Sigmoid colon (tissue), 7 donors: ENCODE measurements at places on chromosomes 11 and 22. TPM values are rescaled to one million over a fixed set of nuclear protein-coding genes. Genes with fewer than 3 reads are reported as not detected.

ADM2 gene
- 3.2 TPM for polyA plus RNA-seq

ART1 gene
- polyA plus RNA-seq = not detected

GGTLC2 gene
- polyA plus RNA-seq = not detected

PSMC3 gene
- polyA plus RNA-seq = 117 TPM

SLC36A4 gene
- polyA plus RNA-seq = 4.2 TPM

SYT12 gene
- under 0.01 TPM for polyA plus RNA-seq

TTC36 gene
- polyA plus RNA-seq = not detected

ADSL gene
- polyA plus RNA-seq = 34.0 TPM

DNA sequence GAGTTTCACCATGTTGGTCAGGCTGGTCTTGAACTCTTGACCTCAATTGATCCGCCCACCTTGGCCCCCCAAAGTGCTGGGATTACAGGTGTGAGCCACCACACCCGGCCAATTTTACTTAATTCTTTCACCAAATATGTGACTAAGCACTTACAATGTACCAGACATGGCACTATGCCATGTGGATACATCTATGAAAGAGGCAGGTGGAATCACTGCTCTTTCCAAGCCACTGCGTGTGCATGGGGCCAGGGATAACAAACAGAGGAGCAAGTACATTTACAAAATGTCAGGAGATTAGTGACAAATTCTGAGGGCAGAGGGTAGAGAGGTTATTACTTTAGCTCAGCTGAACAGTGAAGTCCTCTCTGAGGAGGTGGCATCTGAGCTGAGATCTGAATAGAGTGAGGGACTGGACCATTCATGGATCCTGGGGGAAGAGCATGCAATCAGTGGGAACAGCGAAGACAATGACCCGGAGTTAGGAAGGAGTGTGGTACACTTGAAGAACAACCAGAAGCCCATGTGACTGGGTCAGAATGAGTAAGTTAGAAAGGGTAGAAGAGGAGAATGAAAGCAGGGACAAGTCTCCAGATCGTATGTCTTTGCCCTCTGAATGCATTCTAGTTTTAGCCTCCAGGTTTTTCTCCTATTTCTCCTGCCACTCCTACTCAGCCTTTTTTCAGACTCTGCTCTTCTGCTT, 38.3 kb upstream of the GRAMD1B start:
- DNase-seq = no peak

GRCh38 chr11:125132596-125132995, 21.2 kb upstream of the TMEM218 start:
- DNase-seq = no peak

DNA sequence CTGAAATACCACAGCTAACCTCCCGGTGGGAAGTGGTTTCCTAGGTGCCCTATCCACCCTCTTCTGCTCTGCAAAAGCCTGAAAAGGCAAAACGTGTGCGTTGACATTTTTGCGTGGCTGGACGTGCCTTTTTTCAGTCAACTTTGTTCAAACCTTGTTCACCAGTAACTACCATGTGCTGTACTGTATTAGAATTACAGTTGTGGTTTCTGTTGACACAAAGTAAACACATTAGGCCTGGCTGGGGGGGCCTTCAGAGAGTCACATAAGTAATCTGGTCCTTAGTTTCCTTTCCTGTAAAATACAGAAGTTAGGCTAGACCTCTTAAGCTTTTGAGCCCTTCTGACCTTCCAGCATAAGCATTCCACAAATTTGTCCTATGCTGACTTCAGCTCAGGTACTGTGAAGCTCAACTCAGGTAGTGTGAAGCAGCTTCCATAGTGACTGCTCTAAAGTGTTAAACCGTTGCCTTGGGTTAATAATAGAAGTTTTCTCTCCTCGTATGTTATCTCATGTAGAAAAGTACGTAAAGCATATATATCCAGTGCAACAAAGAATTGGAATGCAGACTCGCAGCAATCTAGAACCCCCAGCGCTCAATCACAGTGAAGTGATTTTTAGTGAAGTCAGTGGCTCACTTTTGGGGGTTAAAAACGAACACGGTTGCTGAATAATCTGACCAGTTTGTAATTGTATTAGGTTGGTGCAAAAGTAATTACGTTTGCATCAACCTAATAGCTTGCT, 1.8 kb downstream of the EWSR1 start:
- no peak for DNase-seq

- DNase-seq = no peak
These were observed 369.4 kb downstream of the DDX10 start for GRCh38 chr11:109034339-109034696.

- no peak for DNase-seq
These were observed 56.0 kb downstream of the PACS1 start for GRCh38 chr11:66126064-66126463.

GRCh38 chr11:128765571-128766549, 72.0 kb downstream of the FLI1 start:
- DNase-seq = no peak

DNA sequence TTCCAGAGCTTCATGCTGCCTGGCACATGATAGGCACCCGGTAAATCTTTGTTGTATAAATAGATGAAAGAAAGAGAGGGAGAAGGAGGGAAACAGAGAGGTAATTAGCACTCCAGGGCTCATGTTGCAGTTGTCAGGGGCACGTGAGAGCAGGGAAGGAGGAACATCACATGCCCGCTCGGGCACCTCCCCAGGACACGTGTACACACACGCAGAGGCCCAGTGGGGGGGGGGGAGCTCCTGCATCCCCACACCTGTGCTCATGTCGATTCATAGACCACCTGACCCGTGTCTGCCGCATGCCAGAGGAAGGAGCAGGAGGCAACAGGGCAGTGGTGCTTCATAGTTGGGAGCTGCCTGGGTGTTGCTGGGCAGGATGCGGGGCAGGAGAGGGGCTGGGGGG, 37.1 kb upstream of the NNMT start:
- peak; percentile 87 for DNase-seq

GRCh38 chr22:30824096-30824495, 129.4 kb downstream of the OSBP2 start:
- DNase-seq = peak; percentile 14

GRCh38 chr22:22752556-22753477, 108.4 kb downstream of the GGTLC2 start:
- DNase-seq = no peak

GRCh38 chr11:26011474-26011873, 320.5 kb upstream of the ANO3 start:
- no peak for DNase-seq

DNA sequence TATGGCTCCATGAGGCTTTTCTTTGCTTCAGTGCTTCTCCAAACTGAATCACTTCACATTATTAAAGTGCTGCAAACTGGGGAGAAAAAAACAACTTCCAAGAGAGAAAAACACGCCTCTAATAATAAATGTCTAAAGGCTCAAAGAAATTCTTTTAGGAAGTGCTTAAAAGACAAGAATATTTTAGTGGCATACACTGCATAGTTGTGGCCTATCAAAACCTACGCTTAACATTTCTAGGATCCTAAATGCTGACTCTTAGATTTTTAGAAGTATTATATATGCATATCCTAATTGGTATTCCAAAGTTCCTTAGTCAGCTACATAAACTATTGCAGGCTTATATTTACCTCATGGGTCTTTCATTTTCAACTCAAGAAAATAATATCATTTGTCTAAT, 879.0 kb upstream of the CCDC90B start:
- DNase-seq = no peak

GRCh38 chr11:65066805-65067291, 8.5 kb upstream of the NAALADL1 start:
- DNase-seq = no peak

- peak; percentile 100 for DNase-seq
These were observed at the start of gene MRTFA for GRCh38 chr22:40636380-40637182. MRTFA (minus strand) TSS chr22:40636719.

DNA sequence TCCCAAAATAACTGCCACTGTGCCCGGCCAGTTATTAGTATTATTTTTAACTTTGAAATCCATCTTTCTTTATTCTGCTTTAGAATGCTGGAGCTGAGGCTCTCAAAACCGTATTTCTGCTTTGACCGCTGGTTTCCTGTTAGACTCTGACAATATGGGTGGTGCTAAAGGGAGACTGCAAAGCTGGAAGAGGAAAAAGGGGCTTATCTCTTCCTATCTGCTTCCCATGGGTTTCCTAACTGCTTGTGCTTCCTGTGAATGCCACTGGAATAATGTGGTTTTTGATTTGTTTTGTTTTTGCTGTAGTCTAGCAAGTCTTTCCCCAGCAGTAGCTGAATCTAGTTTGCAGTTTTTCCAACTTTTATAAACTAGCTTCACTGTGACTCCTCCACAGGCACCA, 43.6 kb downstream of the XRRA1 start:
- no peak for DNase-seq

DNA sequence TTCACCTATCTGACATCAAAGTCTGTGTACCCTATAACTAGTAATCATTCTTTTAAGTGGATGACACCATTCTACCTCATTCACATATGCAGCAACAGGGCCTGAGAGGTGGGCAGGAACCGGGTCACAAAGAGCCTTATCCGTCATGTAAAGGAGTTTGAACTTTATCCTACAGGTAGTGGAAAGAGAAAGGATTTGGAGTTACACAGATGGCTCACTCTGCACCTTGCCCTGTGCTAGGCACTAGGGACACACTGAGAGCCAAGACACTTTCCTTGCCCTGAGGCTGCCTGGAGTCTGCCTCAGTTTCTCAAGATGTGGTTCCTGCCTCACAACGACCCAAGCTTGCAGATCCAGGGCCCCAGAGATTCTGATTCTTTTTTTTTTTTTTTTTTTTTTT, 14.3 kb upstream of the ACER3 start:
- no peak for DNase-seq

DNA sequence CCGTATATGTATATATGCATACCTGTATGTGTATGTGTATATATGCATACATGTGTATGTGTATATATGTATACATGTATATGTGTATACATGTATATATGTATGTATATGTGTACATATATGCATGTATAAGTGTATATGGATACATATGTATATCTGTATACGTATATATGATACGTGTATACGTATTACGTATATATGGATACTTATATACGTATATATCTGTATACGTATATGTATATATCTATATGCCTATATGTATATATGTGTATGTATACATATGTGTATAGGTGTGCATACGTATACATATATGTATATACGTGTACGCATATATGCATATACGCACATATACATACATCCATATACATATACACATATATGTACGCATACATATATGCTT, 681.6 kb upstream of the ANO3 start:
- DNase-seq = no peak

DNA sequence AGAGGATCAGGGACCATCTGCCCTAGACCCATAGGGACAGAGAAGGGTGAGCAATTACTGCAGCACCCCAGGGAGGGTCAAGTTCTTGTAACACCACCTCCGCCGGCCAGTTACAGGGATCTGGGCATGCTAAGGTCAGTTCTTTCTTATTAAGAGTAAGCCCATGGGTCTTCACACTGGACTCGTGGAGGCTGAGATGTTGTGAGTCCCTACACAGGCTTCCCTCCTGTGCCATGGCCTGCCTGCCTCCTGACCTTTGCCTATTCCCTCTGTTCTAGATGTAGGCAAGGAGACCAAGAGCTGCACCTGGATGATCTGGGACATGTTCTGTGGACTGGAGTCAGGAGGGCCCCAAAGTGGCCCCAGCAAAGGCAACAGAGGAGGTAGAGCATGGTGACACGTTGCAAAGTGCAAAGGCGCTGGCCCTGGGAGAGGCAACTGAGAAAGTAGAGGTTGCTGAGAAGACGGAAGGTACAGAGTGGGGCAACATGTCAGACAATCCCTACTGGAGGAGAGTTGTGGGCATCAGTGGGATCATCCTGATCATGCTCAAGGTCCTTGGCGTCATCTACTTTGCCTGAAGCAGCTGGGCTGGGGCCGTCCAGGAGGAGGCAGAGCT, 16.3 kb upstream of the GNAZ start:
- no peak for DNase-seq

DNA sequence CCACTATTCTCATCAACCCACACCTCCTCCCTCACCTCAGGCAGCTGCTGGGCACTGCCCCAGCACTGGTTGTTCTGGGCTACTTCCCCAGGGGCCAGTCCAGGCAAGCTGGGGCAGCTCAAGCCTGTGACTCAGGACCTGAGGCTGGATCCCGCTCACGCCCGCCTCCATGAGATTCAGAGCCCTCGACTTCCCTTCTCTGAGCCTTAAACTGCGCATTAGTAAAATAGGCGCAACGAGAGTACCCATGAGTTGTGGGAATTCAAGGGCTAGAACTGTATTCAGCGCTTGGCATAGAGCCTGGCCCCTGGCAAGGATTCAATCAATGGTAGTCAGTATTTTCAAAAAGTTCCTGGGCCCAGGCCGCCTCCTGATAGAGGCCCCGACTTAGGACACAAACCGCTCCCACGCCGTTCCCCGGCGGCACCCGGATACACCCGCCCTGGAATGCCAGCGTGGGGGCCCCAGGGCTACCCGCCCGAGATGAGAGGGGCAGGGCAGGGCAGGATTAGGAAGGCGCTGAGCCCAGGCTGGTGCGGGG, 723 bp upstream of the CD82 start:
- peak; percentile 94 for DNase-seq

GRCh38 chr22:21797444-21798221, 62.0 kb upstream of the YPEL1 start:
- DNase-seq = no peak

GRCh38 chr11:124935548-124936514, at the start of gene HEPACAM:
HEPACAM (minus strand) TSS chr11:124936047; CDS start chr11:124936006, 41 bp downstream.
- DNase-seq = no peak

- DNase-seq = no peak
These were observed 11.8 kb downstream of the E2F8 start for GRCh38 chr11:19228968-19229367.

DNA sequence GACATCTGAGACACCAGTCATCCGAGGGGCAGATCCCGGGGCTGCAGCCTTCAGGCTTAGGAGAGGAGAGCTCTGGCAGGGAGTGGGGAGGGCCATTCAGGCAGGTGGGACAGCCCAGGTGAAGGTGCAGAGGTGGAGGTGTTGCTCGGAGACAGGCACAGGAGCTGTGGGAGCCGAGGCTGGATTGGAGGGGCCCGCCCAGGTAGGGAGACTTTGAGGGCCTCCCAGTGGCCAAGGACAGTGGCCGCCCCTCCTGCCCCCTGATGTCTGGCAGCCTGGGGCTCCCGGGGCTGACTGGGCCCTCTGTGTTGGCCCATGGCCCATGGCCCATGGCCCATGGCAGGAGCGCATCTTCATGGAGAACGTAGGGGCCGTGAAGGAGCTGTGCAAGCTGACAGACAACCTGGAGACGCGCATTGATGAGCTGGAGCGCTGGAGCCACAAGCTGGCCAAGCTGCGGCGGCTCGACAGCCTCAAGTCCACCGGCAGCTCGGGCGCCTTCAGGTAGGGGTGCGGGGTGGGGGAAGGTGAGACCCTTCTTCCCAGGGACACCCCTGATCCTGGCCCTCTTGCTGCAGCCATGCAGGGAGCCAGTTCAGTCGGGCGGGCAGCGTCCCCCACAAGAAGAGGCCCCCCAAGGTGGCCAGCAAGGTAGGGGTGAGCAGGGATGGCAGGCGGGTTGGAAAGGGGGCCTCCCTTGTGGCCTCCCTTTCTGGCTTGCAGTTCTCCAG, 13.3 kb downstream of the TMEM258 start:
- DNase-seq = no peak

- DNase-seq = no peak
These were observed 76.0 kb downstream of the RBFOX2 start for GRCh38 chr22:35952576-35952975.

GRCh38 chr22:20523086-20523983, 15.9 kb downstream of the MED15 start:
- no peak for DNase-seq
